KG1 (cell line): ENCODE measurements at places on chromosomes 1 and 21.

DNA sequence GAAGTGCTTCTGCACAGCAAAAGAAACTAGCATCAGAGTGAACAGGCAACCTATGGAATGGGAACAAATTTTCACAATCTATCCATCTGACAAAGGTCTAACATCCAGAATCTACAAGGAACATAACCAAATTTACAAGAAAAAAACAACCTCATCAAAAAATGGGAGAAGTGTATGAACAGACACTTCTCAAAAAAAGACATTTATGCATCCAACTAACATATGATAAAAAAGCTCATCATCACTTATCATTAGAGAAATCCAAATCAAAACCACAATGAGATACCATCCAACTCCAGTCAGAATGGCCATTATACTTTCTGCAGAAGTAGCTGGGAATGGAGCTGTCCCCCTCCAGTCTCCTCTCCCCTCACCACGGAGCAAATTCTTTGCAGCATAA is 2.9 kb upstream of the OR2M3 start:
- DNase-seq = no peak

GRCh38 chr1:100912019-100912418 is 16.1 kb downstream of the SLC30A7 start:
- no peak for DNase-seq

GRCh38 chr1:201686714-201687455 is 142.1 kb upstream of the IPO9 start:
- peak; percentile 24 for DNase-seq

GRCh38 chr21:32322676-32323075 is 24.0 kb downstream of the MRAP start:
- DNase-seq = no peak

GRCh38 chr1:80445033-80445432 is 1355.7 kb upstream of the ADGRL2 start:
- DNase-seq = no peak

GRCh38 chr21:17128132-17128531 is 384.7 kb upstream of the CXADR start:
- DNase-seq = no peak

GRCh38 chr1:54259546-54260140 is 59.7 kb downstream of the MRPL37 start:
- no peak for DNase-seq

DNA sequence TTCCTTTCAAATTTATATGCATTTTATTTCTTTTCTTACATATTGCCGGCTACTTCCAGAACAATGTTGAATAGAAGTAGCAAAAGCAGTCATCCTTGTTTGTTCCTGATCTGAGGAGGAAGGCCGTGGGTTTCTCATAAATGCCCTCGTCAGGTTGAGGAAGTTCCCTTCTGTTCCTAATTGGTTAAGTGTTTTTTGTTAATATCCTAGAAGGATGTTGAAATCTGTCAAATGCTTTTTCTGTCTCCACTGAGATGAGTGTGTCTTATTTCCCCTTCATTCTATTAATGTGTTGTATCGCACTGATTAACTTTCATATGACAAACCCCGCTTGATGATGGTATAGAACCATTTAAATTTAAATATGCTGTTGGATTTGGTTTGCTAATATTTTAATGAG is 15.4 kb downstream of the TTLL10 start:
- no peak for DNase-seq

GRCh38 chr21:39313042-39313570 is 326 bp downstream of the BRWD1 start:
- DNase-seq = no peak
